ENCODE measurements at places on chromosomes 11 and 22.
A peak's percentile ranks its signal among the peaks of the same experiment; 100 is the strongest.

- no peak for DNase-seq
These were observed 56.0 kb downstream of the PACSIN2 start for GRCh38 chr22:42958937-42959336.

- DNase-seq = no peak
These were observed 56.4 kb downstream of the SMIM38 start for GRCh38 chr11:69211920-69212797.

DNA sequence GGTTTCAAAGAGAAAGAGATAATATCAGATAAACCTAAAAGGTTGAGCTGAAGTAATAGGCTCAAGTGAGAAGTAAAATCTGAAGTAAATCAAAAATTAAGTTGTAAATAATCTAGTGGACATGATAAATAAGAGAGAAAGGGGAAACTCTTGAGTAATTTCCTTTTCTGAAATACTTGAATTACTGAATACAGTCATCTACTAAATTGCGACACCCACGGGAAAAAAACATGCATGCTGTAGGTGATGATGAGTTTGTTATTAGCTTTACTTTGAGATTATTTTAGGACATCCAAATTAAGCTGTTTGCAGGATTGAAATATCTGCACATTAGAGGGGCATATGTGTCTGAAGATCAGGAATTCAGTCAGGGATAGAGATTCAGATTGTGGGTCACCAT is 50.0 kb upstream of the CARD18 start:
- no peak for DNase-seq

DNA sequence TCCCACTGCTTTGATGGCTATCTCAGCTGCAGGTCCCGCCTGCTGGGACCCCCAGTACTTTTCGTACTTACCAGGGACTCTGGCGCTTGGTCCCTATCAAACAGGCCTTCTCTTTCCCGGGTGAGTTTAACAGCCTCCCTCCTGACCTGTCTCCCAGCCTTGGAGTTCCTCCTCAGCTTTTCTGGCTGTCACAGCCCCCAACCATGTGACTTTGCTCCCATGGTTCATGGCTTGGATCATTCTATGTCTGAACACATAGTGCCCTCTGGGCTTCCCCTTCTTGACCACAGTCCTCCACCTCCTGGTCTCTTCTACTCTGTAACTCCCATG is 56.9 kb downstream of the PARVA start:
- DNase-seq = no peak

- peak; percentile 92 for DNase-seq
These were observed 3.7 kb downstream of the RPS19BP1 start for GRCh38 chr22:39528681-39529486.

DNA sequence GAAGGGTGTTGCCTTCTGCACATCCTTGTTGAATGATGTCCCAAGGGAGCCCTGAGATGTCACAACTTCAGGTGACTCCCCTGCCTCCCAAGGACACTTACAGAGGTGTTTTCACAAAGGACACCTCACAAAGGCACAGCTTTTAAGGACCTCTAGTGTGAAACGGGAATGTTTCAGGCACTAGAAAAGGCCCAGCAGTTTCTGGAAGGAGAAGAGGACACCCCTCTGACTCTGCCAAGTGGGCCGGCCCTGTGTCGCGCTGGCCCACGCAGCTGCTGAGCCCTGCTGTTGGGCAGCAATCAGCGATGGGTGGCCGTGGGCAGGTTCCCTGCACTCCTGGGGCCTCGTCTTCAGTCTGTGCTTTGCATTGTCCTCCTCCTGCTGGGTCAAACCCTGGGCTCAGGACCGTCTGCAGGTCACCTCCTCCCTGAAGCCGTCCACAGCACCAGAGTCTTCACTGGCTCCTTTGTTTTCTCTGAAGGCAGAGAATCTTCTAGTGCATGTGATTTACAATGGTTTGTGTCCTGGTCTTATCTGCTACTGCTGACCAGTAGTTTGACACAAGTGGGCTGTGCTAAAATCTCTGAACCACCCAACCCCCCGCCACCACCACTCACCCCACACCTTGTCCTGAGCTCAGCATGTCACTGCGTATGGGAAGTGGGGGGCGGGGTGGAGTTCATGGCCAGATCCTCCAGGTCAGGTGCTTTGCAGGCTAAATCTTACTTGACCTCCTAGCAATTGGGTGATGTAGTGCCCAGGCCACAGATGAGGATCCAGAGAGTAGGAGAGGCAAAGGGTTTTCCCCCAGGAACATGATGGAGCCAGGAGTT is 3.2 kb downstream of the LINC01488 start:
- DNase-seq = no peak

DNA sequence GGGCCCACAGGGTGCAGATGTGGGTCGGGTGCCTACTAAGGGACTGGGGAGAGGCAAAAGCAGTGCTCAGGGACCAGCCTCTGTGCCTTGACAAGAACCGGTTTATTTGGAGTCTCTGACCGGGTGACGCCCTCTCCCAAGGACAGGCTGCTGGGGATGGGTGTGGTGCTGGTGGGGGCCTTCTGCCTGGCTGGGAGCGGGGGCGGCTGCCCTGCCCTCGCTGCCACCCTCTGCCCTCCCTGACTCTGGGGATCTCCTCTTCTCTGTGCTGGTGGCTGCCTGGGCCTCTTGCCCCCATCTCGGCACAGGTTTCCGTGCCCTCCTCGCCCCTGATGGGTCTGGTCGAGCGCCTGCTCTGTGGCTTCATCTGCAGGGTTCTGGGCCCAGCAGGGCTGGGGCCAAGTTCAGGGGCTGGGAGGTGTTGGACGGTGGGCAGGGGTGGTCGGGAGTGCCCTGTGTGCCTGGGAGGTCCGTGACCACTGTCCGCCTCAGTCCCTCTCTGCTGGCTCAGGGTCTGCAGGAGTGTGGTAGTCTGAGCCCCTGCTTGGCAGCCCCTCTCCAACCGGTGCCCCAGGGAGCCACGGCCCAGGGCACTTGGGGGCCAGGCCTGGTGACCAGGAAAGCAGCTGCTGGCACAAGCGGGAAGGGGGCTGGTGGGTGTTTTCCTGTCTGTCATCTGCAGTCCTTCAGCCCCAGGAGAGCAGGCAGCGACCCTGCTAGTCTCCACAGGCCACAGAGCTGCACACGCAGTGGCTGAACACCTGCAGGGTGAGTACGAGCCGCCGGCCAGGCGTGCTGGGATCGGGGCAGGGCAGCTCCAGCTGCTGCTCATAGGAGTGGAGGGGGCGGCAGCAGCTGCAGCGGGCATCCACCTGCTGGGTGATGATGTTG is 23.5 kb downstream of the MUC6 start:
- no peak for DNase-seq

DNA sequence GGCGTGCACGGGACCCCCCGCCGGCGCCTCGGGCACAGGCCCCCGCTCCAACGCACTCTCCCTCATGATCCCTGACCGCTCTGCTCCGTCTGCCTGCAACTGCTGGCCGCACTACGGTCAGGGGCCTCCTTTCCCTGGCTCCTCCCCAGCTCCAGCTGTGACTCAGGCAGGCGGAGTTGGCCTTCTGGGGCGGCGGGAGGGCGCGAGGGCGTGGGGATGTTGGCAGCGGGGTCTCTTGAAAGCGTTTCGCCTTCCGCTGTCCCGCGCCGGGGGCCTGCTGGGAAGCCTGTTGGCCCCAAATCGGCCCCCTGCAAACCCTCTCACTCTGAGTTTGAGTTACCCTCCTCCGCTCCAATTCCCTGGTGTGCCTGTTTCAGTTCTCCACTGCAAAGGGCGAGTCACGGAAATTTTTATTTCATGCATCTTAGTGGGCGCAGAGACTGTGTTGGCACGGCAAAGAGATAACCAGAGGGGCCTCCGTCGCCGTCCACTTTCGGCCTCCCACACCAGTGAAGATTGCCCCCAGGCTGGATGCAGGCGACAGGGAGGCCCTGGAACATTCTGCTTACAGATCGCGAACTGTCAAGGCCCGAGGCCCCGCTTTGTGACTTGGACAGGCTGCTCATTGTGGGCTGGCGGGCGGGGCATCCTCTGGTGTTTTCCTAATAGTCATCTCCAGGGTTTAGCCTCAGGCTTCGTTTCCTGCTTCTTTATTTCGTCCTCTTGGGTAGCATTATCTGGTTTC is at the start of gene CAVIN3:
TSS of gene CAVIN3 (minus strand) at position 91 of the 745 bp plus-strand sequence. CDS start at position 66, 25 bp downstream.
- DNase-seq = no peak

DNA sequence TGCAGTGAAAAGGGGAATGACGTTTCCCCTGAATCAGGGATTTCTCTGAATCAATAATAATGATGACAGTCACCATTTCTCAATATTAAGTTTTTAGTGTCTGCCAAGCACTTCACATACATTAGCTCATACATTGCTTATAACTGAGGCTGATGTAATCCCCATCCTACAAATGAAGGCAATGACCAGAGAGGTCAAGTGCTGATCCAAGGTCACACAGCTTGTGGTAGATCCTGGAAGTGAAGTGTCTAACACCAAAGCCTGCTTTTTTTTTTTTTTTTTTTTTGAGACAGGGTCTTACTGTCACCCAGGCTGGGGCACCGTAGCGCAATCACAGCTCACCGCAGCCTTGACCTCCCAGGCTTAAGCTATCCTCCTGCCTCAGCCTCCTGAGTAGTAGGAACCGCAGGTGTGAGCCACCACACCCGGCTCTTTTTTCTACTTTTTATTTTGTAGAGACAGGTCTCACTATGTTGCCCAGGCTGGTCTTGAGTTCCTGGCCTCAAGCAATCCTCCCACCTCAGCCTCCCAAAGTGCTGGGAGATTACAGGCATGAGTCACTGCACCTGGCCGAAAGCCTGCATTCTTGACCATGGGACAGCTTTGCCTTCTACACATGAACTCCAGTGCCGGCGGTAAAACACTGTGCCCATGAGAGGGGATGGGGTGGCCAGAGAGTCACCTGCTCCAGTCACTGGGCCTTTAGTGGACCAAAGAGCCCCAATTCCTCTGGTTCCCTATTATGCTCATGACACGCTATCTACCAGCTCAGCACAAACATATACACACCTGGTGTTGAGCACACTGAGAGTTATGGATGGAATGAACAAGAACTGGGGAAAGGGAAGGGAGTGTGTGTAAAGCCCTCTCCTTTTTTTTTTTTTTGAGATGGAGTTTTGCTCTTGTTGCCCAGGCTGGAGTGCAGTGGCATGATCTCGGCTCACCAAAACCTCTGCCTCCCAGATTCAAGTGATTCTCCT is 17.4 kb downstream of the ARHGAP1 start:
- no peak for DNase-seq

DNA sequence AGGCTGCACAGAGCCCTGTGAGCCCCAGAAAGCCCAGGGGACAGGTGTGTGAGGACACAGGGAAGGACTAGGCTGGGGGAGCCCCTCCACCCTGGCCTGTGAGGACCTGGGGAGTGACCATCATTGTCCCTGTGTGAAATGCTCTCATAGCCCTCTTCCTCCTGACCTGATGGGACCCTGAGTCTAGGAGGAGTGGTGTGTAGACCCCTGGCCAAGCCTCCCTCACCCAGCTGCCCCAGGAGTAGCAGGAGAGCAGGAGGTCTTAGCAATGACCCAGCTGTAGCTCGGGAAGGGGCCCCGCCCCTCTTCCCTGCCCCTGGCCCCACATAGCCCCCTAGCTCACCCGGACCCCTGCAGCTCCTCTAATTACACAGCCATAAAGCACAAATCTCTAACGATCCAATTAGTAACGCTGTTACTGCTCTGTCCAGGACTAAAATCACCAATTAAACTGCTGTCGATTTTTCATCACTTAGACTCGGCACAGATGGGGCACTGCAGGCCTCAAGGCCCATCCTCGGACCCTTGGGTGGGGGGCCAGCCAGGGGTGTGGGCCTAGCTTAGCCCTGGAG is 6.6 kb upstream of the CABP7 start:
- DNase-seq = no peak

GRCh38 chr11:68838572-68838964 is 3.1 kb downstream of the CPT1A start:
- DNase-seq = no peak

GRCh38 chr11:43021466-43021865 is 290.3 kb upstream of the API5 start:
- DNase-seq = no peak

GRCh38 chr11:45761659-45762058 is 43.3 kb upstream of the SLC35C1 start:
- no peak for DNase-seq

- no peak for DNase-seq
These were observed 434 bp downstream of the BANF1 start for GRCh38 chr11:66002648-66003225.

DNA sequence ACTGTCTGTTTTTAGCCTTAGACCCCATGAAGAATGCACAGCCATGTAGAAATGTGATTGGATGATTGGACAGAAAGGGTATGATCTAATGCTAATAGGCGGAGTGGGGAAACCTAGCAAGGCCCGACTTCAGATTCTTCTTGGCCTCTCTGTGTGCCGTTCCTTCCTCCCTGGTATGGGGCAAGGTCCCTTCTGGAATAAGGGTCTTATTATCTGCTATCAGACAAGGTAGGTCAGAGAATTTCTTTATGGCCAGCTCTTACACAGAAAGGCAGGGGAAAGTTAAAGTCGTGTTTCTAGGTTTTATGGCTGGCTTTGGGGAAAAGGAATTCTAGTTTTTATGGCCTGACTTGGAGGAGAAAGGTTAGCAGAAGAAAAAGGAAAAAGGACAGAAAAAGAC is 30.6 kb downstream of the DBX1 start:
- DNase-seq = no peak

DNA sequence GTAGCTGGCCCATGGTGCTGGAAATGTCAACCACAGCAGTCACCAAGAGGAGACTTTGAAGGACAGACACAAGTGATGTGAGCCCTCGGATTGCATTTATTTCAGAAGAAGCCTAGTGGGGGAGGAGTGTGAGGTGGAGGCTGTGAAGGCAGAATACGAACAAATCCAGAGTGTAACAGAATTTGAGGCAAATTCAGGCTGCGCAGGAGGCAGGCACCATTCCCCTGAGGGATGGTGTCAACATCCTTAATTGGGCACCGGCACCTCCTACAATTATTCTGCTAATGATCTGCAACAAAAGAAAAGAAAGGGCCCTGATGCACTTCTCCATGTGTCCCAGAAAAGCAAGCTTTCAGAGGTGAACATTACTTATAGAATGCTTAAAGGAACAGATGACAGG is 32.2 kb downstream of the CWC15 start:
- no peak for DNase-seq

- DNase-seq = no peak
These were observed 32.4 kb upstream of the CD44 start for GRCh38 chr11:35106595-35106994.

DNA sequence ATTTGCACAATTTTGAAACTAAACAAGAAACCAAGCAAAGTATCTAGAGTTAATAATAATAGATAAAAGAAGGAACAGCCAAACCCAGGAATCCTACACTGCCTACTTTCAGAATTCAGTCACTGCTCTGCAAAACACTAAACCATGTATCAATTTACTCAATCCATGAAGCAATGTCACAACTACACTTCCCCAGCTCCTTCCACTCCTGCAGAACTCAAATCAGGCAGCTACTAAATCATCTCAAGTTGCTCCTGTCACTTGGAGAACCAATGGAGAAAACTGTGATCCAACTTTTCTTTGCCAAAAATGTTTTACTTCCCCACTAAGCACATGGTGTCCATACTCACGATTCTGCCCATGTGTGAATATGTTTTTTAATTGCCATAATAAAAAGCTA is 24.9 kb upstream of the C11orf58 start:
- DNase-seq = no peak

DNA sequence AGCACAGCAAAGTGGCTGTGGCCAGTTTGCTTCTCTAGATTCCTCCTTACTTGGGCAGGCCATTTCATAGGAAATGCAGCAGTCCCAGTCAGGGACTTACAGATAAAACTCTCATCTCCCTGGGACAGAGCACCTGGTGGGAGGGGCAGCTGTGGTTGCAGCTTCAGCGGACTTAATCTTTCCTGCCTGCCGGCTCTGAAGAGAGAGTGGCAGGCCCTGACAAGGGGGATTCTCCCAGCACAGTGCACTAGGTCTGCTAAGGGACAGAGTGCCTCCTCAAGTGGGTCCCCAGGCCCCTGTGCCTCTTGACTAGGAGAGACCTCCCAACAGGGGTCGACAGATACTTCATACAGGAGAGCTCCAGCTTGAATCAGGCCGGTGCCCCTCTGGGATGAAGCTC is 1649.1 kb downstream of the LRRC4C start:
- no peak for DNase-seq

GRCh38 chr11:130278745-130279144 is 36.0 kb downstream of the ZBTB44 start:
- DNase-seq = no peak
